ENCODE measurements at places on chromosomes 4 and X.
A peak's percentile ranks its signal among the peaks of the same experiment; 100 is the strongest.

- DNase-seq = no peak
Measured at GRCh38 chr4:96585304-96585703, 745.4 kb downstream of the PDHA2 start.

DNA sequence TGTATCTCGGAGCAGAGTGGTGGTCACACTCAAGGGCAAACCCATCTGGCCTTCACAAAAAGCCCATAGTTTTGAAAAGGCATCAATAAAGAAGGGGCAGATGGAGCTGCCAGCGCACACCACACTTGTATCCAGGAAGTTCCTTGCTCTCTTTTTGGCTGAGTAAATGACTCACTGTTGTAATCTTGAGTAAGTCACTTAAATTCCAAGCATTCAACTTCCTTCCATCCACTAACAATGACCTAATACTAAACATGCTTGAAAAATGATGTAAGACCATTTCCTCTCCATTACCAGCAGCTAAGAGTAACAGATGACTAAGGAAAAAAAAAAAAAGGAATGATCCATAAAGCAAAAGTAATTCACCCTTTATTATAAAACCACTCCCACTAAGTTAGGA is 32.4 kb upstream of the MYOZ2 start:
- DNase-seq = peak; percentile 36

DNA sequence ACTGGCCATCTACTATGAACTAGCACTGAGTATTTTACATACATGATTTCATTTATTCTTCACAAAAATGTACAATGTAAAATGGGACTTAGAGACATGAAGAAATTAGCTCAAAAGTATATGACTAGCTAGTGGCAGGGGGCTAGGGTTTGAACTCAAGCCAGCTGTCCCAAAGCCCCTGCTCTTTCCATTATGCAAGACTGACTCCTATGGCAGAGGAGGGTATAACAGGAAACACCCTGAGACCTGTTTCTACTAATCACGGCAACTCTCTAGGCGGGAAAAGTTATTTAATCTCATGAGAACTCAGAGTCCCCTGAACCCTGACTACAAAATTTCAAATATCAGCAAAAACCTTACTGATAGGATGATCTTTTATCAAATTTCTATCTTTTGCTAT is 150.6 kb downstream of the PRDM5 start:
- DNase-seq = no peak

DNA sequence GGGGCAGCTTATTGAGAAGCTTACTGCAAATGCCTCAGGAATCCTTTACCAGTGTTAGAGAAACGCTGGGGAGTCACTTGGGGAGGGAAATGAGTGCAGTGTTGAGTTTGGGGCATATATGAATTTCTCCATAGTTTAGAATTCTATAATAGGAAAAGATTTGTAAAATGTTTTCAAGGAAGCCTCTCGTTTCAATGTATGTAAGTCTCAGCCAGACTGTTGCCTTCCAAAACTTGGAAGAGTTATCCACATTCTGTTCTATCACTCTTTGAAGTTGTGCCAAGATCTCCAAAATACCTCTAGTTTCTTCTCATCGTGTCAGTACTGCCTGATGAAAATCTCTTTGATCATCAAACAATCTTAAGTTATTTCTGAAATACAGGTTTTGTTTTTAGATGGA is 565 bp upstream of the LRCH2 start:
- DNase-seq = no peak

DNA sequence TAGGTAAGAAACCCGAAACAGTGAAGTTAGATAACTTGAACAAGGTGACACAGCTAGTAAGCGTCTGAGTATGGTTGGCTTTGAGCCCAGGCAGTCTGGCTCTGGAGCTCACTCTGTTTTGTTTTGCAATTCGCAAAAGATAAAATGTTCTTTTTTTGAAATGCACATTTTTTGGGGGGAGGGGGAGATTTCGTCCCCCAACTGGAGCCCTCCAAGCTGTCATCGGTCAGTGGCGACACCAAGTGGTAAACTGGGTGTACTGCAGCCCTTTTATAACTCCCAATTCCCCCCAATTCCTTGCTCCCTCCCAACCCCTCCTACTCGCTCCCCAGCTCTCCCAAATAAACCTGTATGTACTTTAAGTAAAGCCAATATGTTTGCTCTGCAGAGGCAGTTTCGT is 2.8 kb upstream of the CLCN5 start:
- peak; percentile 5 for DNase-seq

DNA sequence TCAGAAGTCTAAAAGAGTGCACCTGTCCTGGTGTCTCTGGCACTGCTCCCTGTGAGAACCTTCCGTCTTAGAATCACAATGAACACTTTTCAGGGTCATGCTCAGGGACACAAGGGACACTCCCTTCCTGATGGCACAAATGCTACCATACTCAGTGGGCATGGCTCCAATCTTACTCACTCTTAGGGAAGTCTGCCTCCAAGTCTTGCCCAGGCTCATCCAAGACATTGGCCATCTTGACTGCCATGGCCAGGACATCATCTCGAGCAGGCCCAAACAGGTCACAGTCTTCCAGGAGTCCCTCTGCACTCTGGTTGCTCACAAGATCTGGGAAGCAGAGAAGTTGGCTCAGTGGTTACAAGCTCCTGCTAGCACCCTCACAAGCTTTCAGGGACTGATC is 8.8 kb downstream of the ZMYM3 start:
- no peak for DNase-seq

- no peak for DNase-seq
Measured at GRCh38 chr4:6228158-6229067, 28.1 kb upstream of the JAKMIP1 start.

GRCh38 chr4:5126231-5126630 is 75.0 kb downstream of the STK32B start:
- DNase-seq = no peak

DNA sequence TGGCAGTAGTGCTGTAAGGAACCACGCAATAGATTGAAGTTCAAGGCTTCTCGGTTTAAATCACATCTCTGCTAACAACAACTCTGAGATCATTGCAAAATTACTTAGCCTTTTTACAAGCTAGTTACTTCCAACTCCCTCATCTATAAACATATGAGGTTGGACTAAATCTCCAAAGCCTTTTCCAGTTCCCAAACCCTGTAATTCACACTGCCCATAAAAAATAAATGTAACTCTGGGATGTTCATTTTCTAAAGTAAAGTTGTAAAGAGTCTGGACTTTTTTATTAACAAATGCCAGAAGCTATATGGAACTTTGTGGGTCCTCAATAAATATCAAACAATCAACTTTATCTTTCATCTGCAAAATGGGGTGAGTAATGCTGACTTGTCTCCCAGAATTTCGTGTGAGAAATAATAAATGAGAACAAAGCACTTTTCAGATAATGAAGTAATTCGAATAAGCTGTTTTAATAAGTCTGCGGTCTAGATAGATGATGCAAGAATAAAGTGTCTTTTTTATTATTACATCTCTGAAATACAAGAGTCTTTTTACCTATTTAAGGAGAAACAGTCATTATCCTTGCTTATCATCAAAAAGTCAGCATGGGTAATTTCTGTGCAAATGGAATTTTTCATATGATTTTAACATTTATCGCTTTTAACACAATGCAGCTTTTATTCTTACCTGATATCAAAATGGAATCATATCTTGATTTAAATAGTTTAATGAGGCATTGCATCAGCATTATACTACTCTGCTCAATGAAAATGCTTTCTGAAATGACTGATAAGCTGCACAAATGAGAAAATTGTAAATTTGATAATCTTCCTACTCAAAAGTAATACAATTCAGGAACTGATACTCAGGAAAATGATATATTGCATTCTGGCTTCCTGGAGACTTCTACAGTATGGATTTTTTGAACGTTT is 252.6 kb downstream of the BANK1 start:
- no peak for DNase-seq

DNA sequence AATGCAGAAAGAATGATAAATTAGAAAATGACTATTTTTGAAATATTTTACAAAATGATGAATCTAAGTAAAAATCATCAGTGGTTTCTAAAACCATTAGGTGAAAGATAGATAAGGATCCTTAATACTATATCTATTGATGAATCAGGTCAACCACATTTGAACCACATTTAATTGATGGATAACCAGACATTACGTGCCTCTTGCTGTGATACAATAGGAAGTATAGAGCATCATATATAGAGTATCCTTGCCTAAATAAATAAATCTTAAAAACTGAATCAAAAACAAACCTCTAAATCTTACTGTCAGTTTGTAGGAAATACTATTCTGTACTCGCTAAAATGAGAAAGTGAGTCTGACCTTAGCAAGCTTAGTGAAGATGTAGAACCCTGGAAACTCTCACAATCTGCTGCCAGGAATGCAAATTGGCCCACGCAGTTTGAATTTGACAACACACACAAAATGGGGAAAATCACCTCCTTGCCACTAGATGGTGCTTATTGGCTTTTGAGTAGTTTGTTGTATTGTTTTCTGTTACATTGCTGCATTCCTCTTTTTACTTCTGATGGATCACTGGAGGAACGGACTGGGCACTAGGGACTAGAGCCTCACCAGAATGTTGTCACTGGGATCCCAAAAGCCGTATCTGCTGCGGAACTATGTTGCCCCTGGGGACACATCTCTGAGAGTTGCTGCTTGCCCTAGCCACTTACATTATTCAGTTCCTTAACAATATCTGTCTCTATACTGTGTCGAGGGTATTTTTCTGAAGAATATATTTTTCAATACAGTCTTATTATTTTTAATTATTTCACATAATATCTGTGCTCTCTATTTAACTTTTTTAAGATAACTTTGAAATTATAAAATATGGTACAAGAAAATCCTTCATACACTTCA is 25.4 kb upstream of the SLAIN2 start:
- DNase-seq = peak; percentile 70

DNA sequence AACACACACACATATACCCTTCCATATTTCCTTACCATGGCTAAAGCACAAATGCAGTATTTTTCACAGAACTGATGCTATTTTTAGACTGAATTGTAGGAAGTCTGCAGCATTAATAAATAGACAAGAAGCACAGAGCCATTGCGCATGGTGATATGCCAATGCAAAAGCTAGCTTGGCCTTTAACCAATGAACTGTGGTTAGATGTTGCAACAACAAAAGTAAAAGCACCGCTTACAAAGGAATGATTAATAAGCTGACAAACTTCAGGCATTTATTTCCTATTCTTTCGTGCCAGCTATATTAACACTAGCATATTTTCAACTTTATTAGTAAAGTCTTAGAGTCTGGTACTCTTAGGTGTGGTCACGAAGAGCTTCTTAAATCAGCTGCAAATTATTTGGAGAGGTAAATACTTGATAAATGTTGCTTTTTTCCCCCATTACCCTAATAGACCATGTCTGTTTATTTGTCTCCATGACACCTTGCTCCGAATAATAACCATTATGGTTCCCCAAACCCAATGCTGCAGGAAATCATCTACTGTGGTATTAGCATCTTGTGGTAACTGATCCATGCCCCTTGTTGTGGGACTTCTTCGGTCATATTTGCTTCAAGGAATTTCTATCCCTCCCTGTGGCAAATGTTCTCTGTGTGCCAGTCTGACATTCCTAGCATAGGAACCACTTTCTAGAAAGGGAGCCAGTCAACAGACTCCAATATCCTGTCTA is 306.1 kb upstream of the TAPT1 start:
- DNase-seq = peak; percentile 91

- peak; percentile 78 for DNase-seq
Measured at GRCh38 chr4:8267077-8267476, 2.5 kb upstream of the HTRA3 start.

- DNase-seq = no peak
Measured at GRCh38 chr4:147723326-147723725, 8.6 kb upstream of the ARHGAP10 start.

DNA sequence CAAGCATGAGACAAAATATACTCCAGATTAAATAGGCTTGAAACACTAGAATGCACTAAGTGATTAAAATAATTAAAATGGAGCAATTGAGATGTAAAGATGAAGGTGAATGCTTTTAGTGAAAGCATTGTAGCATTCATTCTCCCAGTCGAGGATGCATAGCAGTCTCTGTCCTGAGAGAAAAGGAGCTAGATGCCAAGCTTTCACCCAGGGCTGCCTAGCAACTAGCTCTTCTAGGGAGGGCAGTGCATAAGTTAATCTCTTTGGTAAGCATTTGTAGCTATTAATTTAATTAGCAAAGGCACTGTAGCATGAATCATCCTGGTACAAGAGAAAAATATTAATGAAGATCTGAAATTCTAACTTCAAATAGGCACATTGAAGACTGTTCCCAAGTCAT is 1014.8 kb downstream of the C4orf33 start:
- DNase-seq = no peak

- no peak for DNase-seq
Measured at GRCh38 chr4:152247271-152247975, 288.5 kb downstream of the FBXW7 start.

- no peak for DNase-seq
Measured at GRCh38 chr4:163744861-163745260, 250.4 kb downstream of the TMA16 start.

- DNase-seq = no peak
Measured at GRCh38 chr4:11338956-11339782, 89.5 kb downstream of the HS3ST1 start.

DNA sequence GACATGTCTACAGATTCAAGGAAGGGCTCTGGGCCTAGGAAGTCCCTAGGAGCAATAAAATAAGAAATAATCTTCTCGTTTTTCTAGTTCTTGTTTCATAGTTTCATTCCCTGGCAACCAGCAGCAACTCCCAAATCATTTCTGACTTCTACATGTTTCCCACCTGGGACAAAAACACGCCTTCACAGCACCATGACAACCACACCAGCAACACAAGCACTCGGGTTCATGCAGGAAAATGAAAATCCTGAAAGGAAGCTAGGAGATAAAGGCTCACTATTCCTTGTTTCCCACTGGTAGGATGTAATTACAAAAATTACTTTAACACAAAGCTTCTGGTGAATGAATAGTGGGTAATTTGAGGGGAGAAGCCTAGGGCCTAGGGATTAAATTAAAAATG is 158.9 kb downstream of the ADAMTS3 start:
- no peak for DNase-seq

- DNase-seq = peak; percentile 25
Measured at GRCh38 chrX:7115557-7115956, 32.0 kb upstream of the STS start.
